ENCODE measurements at places on chromosomes 1 and 21.
A peak's percentile ranks its signal among the peaks of the same experiment; 100 is the strongest.

DNA sequence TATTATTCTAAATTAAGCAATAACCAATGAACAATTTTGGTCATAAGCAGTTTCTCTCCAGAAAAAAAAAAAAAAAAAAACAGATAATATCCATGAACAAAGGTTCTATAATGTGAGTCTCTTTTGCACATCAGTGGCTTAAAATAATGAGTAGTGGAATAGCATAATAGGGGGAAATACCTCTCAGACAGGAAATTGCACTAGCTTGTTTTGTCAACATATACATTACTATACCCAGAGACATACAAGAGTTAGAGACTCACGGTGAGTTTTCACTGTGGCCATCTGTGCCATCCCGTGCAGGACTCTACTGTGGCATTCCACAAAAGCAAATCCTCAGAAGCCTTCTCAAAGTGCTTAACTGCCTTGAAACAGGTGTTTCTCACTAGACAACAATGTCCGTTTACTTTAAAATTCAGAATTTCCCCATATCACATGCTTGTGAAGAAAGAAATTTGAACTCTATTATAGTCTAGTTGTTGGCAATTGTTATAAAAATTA is 697.9 kb downstream of the USP25 start:
- DNase-seq: no peak

DNA sequence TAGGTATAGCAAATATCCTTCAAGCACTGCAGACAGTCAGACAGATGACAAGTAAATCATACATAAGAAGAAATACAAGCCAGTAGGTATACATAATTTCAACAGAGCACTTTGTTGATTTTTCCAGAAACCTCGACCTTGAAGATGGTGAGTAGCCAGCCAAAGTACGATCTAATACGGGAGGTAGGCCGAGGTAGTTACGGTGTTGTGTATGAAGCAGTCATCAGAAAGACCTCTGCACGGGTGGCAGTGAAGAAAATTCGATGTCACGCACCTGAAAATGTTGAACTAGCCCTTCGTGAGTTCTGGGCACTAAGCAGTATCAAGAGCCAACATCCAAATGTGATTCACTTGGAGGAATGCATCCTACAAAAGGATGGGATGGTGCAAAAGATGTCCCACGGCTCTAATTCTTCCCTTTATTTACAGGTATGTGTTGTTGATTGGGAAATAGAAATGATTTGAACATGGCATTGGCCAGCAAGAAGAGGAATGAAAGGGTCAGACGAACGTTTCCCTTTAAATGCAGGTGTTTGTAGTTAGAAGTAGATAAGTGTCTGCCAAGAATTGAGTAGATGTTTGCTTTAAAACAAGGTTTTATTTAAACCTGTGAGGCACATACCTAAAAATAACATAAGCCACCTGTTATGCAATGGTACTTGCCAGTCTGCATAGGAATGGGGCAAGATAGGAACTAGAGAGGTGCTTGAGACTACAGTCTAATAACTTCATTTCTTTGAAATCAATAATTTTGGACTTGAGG is 2.7 kb downstream of the PDIK1L start:
- no peak for DNase-seq

GRCh38 chr1:165303386-165303785 is 53.1 kb downstream of the LMX1A start:
- DNase-seq: no peak

GRCh38 chr1:226938903-226939437 is 1.1 kb upstream of the COQ8A start:
- DNase-seq: no peak

DNA sequence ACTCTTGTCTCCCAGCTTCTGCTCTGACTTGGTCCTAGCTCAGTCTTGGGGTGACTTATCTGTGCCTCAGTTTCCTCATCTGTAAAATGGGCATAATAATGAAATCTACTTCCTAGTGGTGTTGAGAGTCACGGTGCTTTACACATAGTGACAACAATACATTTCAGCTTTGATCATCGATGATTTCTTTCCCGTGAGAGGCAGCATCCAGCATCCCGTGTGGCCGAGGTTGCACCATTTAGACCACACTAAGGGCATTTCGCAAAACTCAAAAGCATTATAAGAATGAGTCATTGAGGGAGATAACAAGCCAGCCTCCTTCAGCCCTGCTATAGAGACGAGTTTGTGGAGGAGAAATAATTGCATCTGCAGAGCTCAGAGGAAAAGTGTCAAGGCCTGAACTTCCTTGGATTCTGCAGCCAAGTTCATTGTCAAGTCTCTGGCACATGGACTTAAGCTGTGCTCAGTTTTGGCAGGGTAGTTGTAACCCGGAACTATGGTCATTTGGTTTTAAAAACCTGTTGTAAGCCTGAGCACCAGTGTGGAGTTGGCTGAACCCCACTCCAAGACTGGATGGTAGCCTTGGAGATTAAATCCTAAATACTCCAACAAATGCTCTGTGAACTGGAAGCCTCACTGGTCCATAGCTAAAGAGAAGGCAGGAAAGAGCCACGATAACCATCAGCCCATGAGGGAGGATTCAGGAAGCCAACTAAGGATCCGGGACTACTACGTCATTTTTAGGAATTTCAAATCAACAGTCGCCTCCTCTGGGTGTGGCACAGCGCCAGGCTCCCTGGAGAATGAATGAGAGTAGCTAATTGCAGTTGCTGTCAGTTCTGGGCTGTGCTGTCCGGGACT is 64.2 kb downstream of the TCP10L start:
- DNase-seq: no peak

- DNase-seq: no peak
Observed at GRCh38 chr1:168312718-168313604, 32.3 kb downstream of the TBX19 start.

DNA sequence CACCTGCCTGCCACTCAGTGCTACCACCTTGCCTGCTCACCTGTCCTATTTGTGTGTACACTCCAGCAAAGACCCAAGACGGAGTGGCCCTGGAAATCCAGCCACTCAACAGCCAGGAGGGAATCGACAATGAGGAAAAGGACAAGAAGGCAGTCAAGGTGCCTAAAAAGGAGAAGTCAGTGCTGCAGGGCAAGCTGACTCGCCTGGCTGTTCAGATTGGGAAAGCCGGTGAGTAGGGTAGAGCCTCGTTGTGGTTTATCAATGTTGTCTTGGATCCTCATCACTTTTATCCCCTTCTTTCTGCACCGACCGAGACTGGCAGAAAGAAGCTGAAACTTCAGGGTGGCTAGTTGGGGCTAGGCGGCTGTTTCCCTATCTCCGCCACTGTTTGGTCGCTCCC is 61.4 kb upstream of the LAX1 start:
- no peak for DNase-seq

- DNase-seq: no peak
Observed at GRCh38 chr1:247241691-247242090, 14.2 kb upstream of the VN1R5 start.

- peak; percentile 25 for DNase-seq
Observed at GRCh38 chr1:150066838-150067183, 765 bp upstream of the VPS45 start.

DNA sequence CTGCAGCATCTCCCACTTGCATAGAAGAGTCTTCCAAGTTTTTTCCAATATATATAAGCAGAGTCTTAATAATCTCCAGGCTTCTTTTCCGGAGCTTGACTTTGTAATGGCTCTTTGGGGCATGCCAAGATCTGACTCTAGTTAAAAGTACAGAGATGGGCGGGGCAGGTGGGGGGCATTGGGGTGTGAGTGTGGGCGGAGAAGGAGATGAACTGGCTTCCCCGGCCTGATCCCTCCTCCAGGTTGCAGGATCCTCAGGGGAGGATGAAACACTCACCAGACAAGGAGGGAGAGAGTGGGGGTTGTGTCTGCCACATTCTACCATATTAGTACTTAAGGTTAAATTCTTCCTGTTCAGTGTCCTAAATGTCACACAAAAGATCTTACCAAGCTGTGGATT is 23.0 kb downstream of the S100A10 start:
- DNase-seq: no peak

GRCh38 chr1:156676114-156676819 is 940 bp downstream of the NES start:
- no peak for DNase-seq

DNA sequence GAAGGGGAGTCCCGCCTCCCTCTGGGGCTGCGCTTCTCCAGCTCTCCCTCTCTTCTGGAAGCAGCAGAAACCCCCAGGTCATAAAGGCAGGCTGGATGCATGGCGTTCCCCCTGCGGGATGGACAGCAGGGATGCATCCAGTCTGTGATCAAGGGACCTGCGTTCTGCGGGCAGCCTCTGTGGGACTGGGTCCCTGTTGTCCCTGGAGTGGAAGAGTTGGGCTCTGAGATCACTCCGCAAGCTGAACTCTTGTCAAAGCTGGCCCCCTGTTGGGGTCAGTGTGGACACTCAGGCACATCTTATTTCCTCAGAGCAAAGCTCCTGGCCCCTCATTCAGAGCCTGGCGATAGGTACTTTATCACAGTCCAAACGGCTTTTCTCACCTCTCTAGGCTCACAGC is 341.2 kb downstream of the PTPRU start:
- no peak for DNase-seq

GRCh38 chr1:3945222-3945621 is 45.1 kb upstream of the C1orf174 start:
- no peak for DNase-seq

DNA sequence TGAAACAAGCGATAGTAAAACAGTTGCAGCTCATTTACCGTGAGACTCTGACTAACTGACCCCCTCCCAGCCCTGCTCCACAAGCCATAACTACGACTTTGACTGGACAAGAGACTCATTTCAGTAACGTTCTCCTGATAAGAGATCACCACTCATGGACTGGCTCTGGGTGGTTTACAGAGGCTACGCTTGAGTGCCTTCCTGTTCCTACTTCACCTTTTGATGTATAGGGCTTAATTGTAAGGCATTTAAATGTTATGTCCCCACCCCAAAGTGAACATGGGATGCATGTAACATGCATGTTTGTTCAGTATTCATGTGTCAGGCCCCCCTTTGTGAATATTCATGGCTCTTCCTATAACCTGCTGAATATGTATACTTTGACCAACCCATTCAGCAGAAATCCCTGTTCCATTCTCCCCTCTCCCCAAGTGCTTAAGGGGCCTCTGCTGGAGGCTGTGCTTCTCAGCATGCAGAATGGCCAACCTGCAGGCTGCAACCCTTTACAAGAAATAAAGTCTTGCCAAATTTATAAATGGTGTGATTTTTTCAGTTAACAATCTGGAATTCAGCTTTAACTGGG is 50.7 kb upstream of the SPOCD1 start:
- no peak for DNase-seq

- no peak for DNase-seq
Observed at GRCh38 chr1:150798525-150798924, 9.5 kb downstream of the CTSK start.

GRCh38 chr1:100506217-100506616 is 31.7 kb upstream of the GPR88 start:
- DNase-seq: no peak

GRCh38 chr1:39529901-39530535 is 38.6 kb downstream of the BMP8A start:
- no peak for DNase-seq

GRCh38 chr1:211762206-211762605 is 68.4 kb downstream of the LPGAT1 start:
- DNase-seq: no peak

- DNase-seq: no peak
Observed at GRCh38 chr1:219927298-219927955, 930 bp downstream of the SLC30A10 start.

GRCh38 chr1:226738421-226738994 is 574 bp downstream of the ITPKB start:
- no peak for DNase-seq

- DNase-seq: no peak
Observed at GRCh38 chr21:31203431-31204054, 140.5 kb downstream of the TIAM1 start.

DNA sequence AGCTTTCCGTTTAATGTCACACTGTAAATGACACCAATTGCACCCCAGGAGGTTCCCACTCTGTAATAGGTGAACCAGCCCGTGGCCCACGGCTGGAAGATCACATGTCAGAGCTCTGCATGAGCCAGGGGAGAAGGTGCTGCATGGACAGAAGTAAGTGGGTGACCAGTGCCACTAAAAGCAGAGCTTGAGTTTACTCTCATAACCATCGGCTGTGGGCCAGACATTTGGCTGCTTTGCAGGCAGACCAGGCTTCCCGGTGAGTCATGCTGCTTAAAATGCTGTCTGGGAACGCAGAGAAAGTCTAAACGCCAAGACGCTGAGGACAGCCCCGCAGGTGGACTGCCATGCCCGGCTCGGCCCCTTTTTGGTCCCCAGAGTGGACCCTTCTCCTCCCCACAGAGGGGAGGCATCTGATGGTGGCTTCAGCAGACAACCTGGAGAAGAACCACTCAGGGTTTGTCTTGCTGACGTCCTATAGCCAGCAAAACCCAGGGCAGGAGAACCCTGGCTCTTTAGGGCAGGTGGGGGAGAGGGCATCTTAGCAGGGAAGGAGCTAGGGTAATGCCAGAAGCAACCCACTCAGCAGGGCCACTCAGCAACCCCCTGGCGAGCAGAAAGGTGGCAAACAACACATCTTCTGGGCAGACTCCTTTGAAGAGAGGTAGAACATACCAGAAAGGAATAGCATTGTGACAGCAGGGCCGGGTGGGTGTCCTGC is 7.3 kb downstream of the KIAA2013 start:
- no peak for DNase-seq

DNA sequence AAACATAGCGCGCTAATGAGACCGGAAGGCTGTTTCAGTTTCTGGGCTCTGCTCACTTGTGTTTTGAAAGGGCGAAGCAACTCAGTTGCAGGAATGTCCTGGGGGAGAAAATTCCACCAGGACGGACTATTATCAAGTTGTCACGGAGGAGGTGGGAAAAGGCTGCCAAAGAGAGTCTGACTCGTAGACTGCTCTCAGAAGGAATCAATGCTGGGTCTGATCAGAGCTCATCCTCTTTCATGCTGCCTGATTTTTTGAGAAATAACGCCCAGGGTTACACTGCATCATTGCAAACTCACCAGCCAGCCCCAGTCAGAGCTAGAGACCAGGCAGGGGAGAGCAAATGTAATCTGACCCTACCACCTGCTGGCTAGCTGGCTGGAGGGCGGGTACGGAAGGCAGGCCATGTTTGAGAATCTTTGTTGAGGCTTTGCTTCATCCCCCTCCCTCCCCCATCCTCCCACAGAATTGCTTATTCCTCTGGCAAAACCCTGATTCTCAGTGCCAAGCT is 36.4 kb upstream of the BCL9 start:
- DNase-seq: no peak

DNA sequence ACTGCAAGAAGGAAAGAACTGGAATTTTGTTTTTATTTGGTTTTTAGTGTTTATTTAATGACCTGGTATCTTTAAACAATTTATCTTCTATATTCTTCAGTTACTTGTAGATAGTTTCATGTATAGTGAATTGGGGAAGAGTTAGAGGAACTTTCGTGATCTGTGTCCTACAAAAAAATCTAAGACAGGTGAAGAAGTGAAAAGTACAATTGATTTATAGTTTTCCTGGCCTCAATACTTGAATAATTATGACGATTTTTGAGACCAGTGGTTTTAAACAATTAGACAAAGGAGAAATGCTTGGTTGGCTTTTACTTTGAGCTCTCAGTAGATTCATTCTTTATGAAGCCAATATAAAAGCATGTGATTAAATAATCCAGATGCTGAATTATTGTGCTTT is 7.5 kb downstream of the MIER1 start:
- no peak for DNase-seq

Measured in stimulated activated CD4-positive, alpha-beta T cell treated with anti-CD3 and anti-CD28 coated beads, Interleukin-12 subunit alpha, Interleukin-12 subunit beta, amount 100 ng/mL, for 48 hours (primary cell).